HCT116 (cell line): ENCODE measurements at places on chromosomes 1 and 21. TPM values are rescaled to one million over a fixed set of nuclear protein-coding genes. Genes with fewer than 3 reads are reported as not detected.

DNA sequence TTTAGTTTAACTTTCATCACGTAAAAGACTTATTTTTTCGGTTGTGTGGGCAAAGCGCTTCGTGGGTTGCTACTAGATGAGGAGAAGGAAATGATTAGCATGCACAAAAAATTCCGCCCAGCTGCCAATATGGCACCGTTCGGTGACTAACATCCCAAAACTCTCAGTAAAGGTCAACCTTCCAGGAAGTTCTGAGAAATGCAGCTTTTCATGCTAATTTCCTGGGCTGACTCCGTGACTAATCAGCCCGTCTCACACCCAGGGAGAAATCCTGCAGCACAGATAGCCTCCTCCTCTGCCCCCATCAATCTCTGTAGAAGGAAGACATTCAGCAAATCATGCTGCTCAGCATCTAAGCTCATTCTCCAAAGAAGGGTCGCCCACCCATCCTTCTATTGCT lies 34.1 kb downstream of the TMCO4 start:
- peak overlapping the region; percentile 47; the same call in 1 of the 2 replicates for H3K27ac ChIP-seq
- H3K27me3 ChIP-seq, result no peaks in the 10 kb centered on the region
- no peak overlapping the region for H3K4me3 ChIP-seq
- peaks cover 15% of the 10 kb centered on the region for H3K4me1 ChIP-seq

DNA sequence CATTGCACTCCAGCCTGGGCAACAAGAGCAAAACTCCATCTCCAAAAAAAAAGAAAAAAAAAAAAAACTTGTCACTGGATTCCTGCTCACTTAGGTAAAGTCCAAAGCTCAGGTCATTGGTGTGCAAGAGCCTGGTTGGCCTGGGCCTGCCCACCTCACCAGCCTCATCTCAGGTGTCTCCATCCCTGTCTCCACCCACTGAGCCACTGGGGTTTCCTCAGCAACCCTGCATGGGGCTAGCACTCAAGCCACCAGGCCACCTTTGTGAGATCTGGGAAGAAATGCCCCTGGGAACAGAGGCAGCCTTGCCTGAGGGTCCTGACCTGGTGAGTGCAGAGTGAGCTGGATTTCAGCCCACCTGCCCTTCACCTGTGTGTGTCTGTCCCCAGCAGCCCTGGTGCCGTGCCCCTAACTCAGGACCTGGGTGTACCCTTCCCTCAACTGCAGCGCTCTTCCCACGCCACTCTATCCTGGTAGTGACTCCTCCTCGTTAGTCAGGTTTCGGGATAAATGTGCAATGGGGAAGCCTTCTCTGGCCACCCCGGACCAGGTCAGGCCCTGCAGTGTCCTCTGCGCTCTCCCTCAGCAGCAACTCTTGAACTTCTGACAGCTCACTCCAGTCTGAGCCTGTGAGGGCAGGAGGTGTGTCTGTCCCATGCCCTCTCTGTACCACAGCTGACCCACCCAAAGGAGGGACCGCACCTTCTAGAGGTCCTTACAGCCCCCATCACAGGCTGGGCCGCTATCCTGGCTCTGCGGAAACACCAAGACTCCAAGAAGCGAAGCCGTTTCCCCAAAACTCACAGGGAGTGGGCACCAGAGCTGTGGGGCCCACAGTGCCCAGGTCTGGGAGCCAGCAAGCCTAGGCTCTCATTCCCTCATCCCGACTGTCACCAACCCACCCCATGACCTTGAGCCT lies 3.3 kb downstream of the PDZK1IP1 start:
- no peaks in the 10 kb centered on the region for H3K36me3 ChIP-seq
- H3K4me3 ChIP-seq, result no peak overlapping the region
- no peak for DNase-seq
- no peaks in the 10 kb centered on the region for H3K4me1 ChIP-seq
- no peak overlapping the region for H3K27ac ChIP-seq
- no peaks in the 10 kb centered on the region for H3K27me3 ChIP-seq

GRCh38 chr1:221149111-221149510 lies 269.9 kb downstream of the HLX start:
- H3K4me3 ChIP-seq, result no peak overlapping the region
- no peaks in the 10 kb centered on the region for H3K27me3 ChIP-seq
- no peaks in the 10 kb centered on the region for H3K36me3 ChIP-seq
- DNase-seq, result no peak
- H3K27ac ChIP-seq, result no peak overlapping the region

DNA sequence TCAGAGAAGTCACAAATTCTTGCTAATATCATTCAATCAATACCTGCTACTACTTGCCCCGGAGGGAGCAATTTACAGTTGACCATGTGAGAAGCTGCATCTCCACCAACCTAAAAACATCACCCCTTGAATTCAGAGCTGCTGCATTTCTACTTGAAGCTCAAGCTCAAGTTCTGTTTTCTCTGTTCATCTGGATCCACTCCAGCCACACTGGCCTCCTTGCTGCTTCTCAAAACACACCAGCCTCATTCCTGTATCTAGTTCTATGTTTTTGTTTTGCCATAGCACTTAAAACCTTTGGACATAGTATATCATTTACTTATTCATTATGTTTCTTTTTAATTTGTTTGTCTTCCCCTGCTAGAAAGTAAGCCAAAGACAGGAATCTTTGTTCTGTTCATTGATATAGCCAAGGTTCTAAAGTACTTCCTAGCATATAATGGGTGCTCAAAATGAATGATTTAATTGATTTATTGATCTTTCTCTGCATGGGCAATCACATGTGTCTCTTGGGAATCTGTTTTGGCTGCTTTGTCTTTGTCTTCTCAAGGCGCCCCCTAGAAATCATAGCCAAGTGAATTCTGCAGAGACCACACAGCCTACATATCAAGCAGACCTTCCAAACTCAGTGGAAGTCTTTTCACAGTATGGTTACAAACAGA lies 23.6 kb downstream of the SYF2 start:
- H3K4me1 ChIP-seq, result no peaks in the 10 kb centered on the region
- no peak for DNase-seq
- H3K4me3 ChIP-seq, result no peak overlapping the region

DNA sequence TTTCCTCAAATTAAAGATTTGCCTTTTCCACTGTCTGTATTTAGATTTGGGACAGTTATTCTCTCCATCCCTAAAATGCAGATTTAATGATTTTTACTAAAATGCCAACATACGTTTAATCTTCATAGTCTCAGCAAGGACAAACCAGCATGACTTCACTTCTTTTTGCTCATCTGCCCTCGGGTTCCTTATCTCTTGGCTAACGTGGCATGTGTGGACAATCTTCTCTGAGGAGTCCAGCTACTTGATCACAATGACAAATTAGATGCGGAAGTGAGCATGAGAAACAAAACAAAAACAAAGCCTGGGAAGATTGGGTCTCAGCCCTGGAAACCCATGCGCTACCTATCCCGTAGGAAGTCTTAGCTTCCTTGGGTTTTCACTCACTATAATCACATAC lies 1.0 kb downstream of the MRAP start:
- H3K36me3 ChIP-seq, result no peaks in the 10 kb centered on the region; the same call in 1 of the 2 replicates
- no peaks in the 10 kb centered on the region for H3K4me1 ChIP-seq
- no peak overlapping the region for H3K27ac ChIP-seq
- H3K4me3 ChIP-seq, result no peak overlapping the region
- no peaks in the 10 kb centered on the region for H3K27me3 ChIP-seq

Gene KPRP
- not detected for total RNA-seq

Gene LHX8
- total RNA-seq, result not detected

Gene BCAN
- not detected for total RNA-seq

Gene DPYD
- 1.7 TPM for total RNA-seq

Gene IGSF21
- not detected for total RNA-seq
